ENCODE measurements at places on chromosomes 2 and 18.
A peak's percentile ranks its signal among the peaks of the same experiment; 100 is the strongest.

- DNase-seq, result no peak
Measured at GRCh38 chr2:25566694-25567093, 106.7 kb downstream of the DTNB start.

DNA sequence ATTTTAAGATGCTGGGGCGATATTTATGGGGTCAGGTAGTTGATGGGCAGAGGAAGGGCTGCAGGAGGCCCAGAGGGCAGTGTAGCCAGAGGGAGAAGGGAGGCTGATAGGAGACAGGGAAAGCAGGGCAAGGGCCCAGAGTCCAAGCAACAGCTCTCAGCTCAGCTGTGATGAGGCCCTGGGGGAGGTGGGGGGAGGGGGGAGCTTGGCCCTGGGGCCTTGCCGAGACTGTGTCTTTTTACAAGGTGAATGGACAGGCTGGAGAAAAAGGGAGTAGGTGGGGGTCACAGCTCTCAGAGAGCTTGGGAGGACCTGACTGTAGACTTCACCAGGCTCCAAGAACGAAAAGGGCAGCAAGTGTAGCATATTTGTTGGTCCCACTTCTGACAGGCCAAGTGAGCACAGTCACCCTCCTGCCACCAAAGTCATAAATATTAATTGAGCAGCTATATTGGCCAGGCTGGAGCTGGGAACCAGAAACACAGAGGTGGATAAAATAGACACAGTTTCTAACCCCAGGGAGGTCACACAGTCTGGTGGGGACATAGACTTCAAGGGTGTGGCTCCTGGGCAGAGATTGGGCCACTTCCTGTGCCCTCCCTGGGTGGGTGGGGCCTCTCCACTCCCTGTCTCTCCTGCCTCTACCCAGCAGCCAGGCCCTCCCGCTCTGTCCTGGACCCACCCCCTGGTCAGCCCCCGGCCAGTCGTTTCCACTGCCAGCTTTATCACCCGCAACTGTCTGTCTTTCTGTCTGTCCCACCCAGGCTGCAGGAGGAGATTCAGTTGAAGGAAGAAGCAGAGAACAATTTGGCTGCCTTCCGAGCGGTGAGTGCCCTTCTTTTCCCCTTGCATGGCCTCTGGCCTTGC lies 1.4 kb downstream of the DES start:
- no peak for DNase-seq

DNA sequence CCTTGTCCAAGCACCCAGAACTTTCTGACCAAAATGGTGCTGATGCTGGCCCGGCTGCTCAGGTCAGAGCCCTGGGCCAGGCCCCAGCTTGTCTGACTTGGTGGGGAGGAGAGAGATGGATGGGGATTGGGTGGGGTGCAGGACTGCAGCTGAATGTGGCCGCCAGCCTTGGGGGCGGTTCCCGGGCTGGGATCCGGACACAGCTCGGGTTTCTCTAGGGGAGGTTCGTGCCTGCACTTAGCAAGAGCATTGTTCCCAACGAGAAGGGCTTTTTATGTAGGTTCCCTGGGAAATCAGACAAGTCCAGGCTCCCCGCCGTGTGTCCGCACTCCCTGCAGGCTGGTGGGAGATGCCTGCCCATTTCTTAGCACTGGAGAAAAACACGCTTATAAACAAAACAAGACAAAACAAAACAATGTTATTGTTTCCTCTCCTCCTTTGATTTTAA lies 50.5 kb upstream of the HS6ST1 start:
- peak; percentile 56 for DNase-seq

GRCh38 chr18:13823707-13824395 lies at the start of gene MC5R:
MC5R (plus strand) TSS chr18:13824149; CDS start chr18:13825766, 1,617 bp downstream.
- DNase-seq, result peak; percentile 20

DNA sequence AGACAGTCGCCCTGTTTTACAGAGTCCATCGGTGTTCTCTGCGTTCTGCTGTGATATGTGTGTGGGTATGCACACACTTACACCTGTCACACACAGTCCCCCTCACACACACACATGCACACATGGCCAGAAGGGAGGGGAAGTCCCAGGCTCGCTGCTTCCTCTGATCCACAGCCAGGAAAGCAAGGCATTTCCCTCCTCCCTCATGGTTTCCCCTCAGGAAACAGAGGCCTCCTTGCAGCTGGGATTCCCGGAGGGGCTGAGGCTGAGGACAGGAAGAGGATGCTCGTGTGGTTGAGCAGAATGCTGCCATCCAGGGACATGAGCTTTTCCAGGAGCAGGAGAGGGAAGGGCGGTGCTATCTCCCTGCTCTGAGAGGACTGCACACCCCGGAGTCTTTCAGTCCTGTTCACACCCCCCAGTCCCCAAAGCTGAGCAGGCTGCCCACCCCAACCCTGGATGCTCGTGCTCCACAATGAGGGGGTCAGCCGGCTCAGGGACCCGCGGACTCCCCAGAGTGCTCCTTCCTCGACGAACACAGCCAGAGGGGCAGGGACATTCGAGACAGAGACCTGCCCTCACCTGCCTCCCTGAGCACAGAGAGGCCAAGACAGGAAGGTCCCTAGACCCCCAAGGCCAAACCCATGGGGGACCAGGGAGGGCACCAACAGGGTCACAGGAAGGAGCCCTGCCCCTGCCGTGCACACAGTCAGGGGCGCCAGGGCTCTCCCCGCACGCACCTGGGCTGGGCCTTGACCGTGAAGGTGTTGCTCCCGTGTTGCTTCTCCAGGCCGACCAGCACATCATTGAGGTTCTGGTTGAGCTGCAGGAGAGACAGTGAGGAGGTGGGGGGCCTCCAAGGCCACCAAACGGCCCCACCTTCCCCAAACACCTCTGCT lies 45.3 kb downstream of the BIN1 start:
- DNase-seq, result no peak

DNA sequence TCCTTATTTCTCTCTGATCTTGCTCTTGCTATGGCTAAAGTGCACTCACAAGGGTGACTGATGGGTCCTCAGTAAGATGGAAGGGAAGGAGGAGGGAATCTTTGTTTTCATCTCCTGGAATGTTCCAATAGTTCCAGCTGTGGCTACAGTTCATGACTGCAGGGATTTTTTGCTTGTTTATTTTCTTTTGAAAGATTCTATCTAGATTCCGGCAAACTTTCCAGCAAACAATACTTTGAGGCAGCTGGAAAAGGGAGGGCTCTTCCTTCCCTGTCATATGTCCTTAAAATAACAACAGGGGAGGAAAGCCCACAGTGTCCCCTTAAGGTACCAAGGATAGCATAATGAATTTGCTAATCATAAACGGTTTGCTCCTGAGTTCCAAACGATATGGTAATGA lies 111.3 kb upstream of the SLC14A2 start:
- no peak for DNase-seq

GRCh38 chr2:30694286-30695055 lies 112.8 kb downstream of the CAPN13 start:
- DNase-seq, result no peak
